ENCODE measurements at places on chromosomes 6 and 20.

DNA sequence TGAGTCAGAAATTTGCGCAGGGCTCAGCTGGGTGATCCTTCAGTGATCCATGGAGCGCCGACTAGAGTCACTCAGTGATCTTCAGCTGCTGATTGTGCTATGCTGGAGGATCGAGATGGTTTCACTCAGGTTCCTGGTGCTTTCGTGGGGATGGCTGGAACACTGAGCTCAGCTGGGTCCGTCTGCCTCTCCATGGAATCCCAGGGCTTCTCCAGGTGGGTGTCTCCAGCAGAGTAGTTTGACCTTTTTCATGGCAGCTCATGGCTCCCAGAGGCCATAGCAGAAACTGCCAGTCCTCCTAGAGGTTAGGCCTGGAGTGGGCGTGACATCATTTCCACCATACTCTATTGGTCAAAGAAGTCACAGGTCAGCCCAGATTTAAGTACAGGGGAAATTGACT is 88.8 kb upstream of the SIRPA start:
- no peak for DNase-seq

- no peak for DNase-seq
Measured at GRCh38 chr20:64245746-64246595, 9.6 kb upstream of the PCMTD2 start.

GRCh38 chr6:70494833-70495232 is 71.9 kb upstream of the SDHAF4 start:
- no peak for DNase-seq

DNA sequence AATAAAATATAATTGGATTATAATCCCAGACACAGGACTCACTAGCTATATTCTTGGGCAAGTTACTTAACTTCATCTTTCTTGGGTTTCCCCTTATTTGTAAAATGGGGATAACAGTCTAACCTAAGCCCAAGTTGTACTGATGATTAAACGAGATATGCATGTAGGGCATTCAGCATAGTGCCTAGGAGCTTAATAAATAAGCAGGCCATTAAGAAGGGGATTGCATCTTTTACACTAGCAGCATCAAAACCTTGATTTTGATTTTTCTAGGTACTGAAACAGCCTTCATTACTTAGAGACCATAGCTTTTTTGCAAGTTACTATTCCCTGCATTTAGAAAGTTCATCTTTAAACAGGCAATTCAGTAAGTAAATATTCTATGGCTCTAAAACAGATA is 2.2 kb upstream of the QKI start:
- DNase-seq: no peak

DNA sequence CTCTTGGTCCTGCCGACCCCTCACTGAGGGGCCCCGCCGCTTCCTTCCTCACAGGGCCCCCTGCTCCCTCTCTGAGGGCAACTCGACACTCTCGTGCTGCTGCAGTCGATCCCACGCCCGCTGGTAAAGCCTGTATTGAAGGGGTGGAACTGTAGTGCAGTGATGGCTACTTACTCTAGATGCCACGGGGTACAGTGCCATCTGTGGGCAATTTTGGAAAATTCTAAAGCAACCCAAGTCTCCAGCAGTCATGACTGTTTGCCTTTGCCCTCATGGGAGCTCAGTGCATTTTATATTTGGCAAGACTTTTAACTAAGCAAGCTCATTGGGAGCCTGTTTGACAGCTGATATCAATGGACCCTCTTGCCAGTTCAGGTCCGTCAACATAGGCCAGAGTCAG is 6.5 kb upstream of the C6orf136 start:
- DNase-seq: no peak

Measured in H7 (cell line).